PC-3 (cell line): ENCODE measurements at places on chromosomes 3 and 15.

DNA sequence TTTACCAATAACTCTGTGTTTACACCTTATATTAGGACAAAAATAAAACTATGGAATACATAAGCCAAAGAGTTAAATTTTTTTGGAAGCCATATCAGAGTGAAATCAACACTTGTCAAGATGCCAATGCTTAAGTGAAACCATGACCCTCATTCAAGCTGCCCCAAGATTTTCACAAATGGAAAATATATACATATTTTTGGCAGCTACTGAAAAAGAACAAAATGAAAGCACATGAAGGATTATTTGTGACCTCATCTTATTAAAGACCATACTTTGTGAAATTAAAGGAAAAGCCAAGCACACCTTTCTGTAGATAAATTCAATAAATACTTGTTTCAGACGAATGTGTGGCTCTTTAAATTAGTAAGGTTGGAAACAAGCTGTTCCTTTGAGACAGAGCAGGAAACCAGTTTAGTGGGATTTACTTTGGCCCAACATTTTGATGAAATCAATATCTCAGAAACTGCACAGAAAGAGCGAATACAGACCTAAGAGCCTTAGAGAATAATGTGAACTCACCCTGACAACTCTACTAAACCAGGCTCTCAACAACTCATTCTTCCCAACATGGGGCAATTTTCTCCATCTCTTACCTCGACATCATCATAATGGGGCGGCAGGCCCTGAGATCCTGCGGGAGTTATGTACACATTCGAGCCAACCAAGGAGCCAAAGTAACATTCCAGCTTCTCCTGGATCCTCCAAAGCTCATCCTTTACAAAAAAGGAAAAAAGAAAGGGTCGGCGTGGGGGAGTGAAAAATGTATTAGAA, 11.1 kb downstream of the RIOX2 start:
- DNase-seq = no peak

- DNase-seq = no peak
Observed at GRCh38 chr15:81178365-81178764, 18.3 kb upstream of the IL16 start.

GRCh38 chr3:142976621-142977398, 13.3 kb upstream of the PAQR9 start:
- DNase-seq = peak; percentile 93

- DNase-seq = peak; percentile 40
Observed at GRCh38 chr3:100891827-100892226, 101.4 kb downstream of the ABI3BP start.

GRCh38 chr15:90360746-90361145, 8.7 kb downstream of the ZNF774 start:
- DNase-seq = no peak
